ENCODE measurements at places on chromosomes 5 and 9. TPM values are rescaled to one million over a fixed set of nuclear protein-coding genes. Genes with fewer than 3 reads are reported as not detected.

Gene FAM174A
- 3.9 TPM for total RNA-seq

Gene KLHL9
- total RNA-seq = 14.6 TPM

- DNase-seq = no peak
Observed at GRCh38 chr9:135198144-135198543, 110.7 kb downstream of the OLFM1 start.

DNA sequence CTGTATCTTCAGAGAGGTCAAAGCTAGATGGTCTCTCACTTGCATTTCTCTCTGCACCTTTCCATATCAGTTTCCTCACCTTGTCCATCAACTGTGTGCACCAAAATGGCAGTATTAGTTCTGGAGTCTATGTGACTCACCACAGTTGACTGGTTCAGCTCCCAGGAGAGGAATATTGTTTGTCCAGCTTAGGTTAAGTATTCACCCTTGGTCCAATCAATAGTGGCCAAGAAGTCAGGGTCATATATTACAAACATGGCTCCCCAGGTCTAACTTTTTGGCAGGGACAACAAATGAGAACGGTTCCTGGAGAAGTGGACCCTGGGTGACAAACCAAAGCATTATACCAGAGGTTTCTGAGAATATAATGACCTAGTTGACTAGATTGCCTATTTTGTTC, 24.9 kb upstream of the CDC23 start:
- no peak for DNase-seq
